ENCODE measurements at places on chromosomes 5 and 9.
A peak's percentile ranks its signal among the peaks of the same experiment; 100 is the strongest.

DNA sequence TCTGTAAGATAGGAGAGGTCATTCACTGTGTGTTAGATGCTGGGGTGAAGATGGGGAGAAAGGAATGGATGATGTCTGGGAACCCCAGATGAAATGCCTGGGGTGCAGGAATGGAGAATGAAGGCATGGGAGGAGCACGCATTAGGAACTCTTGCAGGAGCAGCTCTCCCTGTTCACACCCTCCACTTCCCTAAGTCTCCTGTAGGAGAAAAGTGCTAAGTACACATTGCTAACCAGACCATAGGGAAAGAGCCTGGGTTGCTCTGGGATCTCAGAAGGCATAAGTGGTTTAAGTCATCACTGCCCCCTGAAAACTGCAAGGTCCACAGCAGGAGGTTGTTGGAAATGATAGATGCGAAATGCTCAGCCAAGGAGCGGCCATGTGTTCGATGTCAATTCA lies 163.1 kb downstream of the SEC61B start:
- no peak for DNase-seq

DNA sequence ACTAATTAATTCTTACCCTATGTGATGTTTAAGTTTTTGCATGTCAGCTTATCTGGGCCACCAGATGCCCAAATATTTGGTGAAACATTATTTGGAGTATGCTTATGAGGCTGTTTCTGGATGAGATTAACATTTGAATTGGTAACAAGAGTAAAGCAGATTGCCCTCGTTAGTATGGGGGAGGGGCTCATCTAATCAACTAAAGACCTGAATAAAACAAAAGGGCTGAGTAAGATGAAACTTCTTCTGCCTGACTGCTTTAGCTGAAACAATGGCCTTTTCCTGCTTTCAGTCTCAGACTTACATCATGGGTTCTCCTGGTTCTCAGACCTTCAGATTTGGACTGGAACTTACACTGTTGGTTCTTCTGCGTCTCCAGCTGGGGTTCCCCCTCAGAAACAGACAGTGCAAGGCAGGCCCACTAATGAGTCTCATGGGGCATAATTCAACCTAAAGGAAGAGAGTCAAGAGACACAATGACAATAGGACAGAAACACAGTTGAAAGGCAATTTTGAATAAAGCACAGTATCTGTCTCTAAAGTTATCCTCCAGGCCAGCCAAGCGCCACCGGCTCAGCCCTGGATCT lies 288.4 kb downstream of the CAAP1 start:
- DNase-seq = no peak

- DNase-seq = peak; percentile 6
Measured at GRCh38 chr5:180784497-180785097, 18.0 kb downstream of the MGAT1 start.

GRCh38 chr5:84430079-84430478 lies 45.4 kb upstream of the EDIL3 start:
- no peak for DNase-seq

- no peak for DNase-seq
Measured at GRCh38 chr5:135387629-135387960, 11.4 kb downstream of the MACROH2A1 start.

DNA sequence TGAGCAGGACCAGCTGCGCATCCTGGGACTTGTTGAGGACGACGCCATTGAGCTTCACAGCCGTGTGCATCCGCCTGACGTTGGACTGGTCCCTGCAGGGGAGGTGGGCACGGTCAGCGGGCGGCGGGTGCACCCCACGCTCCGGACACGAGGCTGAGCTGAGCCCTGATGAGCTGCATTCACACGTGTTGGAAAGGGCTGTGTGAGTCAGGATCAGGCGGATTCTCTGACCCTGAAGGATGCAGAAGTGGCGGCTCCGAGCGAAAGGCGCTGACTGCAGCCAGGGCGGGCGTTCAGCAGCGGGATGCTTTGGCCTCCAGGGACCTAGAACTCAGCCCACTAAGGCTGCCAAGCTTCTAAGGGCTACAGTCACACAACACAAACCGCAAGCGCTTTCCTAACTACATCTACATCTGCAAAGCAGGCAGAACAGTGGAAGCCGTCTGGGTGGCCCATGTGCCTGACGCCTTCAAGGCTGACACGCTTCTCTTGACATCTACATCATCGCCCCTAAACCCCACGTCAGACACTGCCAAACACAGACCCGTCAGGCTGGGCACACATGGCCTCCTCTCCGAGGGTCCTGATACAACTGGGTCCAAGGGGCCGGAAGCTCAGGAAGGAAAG lies 44.9 kb downstream of the NKD2 start:
- no peak for DNase-seq

Measured in SK-N-MC (cell line).